Activated effector memory CD4-positive, alpha-beta T cell treated with anti-CD3 and anti-CD28 coated beads, Interleukin-2, amount 50 U/mL, for 16 hours (primary cell): ENCODE measurements at places on chromosomes 1 and 21.
A peak's percentile ranks its signal among the peaks of the same experiment; 100 is the strongest.

DNA sequence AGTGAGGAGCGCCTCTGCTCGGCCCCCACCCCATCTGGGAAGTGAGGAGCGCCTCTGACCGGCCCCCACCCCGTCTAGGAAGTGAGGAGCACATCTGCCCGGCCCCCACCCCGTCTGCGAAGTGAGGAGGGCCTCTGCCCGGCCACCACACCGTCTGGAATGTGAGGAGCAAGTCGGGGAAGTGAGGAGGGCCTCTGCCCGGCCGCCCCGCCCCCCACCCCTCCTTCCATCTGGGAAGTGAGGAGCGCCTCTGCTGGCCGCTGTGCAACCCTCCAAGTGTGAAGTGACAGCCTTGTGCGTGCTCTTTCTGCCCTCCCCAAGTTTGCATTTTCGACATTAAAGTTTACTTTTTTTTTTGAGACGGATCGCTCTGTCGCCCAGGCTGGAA lies 5.1 kb upstream of the ZZZ3 start:
- no peak for DNase-seq

DNA sequence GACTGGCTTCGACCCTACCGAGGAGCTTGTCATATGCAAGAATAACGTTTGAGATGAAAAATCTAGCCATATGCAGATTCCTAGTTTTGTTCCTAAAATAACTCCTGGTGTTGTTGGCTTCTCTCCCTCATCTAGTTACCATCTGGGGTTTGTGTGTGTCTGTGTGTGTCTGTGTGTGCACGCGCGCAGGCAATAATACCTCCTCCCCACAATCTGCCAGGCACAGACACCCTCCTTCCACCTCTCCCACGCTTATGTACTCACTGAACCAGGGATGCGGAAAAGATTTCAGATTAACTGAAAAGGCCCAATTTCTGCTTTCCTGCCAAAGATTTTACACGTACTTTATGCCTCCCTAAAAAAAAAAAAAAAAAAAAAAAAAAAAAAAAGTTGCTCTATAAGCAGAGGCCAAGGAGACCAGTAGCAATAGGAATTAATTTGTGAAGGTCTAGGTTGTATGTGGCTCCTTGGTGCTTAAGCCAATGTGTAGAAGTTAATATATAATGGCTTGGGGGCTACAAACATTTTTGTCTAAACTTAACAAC lies 452.7 kb downstream of the NUF2 start:
- DNase-seq, result no peak

GRCh38 chr1:201455098-201455497 lies 13.9 kb downstream of the PHLDA3 start:
- no peak for DNase-seq

DNA sequence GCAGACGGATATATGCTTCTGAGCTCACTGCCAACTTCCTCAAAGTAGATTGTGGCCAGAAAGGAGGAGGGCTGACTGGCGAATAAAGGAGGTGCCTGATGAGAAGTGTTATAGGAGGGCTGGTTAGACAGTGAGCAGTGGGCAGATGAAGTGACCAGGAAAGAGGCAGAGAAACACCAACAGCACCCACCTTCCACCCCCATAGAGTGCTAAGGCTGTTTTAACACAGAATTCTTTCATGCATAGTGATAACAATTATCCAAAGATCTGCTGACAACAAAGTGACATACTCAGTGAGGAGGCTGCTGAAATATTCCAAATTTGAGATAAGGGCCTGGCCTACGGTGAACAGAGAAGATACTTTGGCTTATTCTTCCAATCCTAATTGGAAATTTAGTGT lies 21.2 kb upstream of the MTR start:
- no peak for DNase-seq

GRCh38 chr1:30743584-30744059 lies 14.0 kb downstream of the LAPTM5 start:
- peak; percentile 88 for DNase-seq

DNA sequence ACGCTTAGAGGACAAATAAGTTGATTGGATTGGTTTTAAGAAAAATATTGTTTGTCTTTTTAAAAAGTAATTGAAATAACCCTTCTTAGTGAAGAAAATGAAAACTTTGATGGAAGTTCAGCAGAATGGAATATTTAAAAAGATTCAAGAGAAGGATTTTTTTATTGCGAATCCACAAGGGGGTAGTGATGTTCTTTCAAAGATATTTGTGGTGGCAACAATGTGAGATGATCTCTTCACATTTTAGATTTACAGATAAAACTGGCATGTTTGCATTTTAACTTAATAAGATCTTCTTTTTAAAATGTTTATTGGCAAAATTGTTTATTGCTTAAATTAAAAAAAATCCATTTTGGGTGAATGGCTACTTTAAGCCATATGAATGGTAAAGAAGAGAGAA lies 8.9 kb downstream of the CAMTA1 start:
- DNase-seq, result no peak

- no peak for DNase-seq
These were observed 71.8 kb downstream of the PBX1 start for GRCh38 chr1:164630626-164631396.

- no peak for DNase-seq
These were observed 64.9 kb downstream of the PRKACB start for GRCh38 chr1:84208935-84209334.

- DNase-seq, result no peak
These were observed 53.7 kb upstream of the HMCN1 start for GRCh38 chr1:185680453-185680852.

- DNase-seq, result peak; percentile 79
These were observed 957 bp downstream of the EPS15 start for GRCh38 chr1:51518033-51518585.
